ENCODE measurements at places on chromosomes 1 and 21. TPM values are rescaled to one million over a fixed set of nuclear protein-coding genes. Genes with fewer than 3 reads are reported as not detected.

Gene AGPAT3
- polyA plus RNA-seq: 25.5 TPM

- DNase-seq: no peak
Measured at GRCh38 chr1:206674236-206674635, 10.5 kb upstream of the MAPKAPK2 start.

DNA sequence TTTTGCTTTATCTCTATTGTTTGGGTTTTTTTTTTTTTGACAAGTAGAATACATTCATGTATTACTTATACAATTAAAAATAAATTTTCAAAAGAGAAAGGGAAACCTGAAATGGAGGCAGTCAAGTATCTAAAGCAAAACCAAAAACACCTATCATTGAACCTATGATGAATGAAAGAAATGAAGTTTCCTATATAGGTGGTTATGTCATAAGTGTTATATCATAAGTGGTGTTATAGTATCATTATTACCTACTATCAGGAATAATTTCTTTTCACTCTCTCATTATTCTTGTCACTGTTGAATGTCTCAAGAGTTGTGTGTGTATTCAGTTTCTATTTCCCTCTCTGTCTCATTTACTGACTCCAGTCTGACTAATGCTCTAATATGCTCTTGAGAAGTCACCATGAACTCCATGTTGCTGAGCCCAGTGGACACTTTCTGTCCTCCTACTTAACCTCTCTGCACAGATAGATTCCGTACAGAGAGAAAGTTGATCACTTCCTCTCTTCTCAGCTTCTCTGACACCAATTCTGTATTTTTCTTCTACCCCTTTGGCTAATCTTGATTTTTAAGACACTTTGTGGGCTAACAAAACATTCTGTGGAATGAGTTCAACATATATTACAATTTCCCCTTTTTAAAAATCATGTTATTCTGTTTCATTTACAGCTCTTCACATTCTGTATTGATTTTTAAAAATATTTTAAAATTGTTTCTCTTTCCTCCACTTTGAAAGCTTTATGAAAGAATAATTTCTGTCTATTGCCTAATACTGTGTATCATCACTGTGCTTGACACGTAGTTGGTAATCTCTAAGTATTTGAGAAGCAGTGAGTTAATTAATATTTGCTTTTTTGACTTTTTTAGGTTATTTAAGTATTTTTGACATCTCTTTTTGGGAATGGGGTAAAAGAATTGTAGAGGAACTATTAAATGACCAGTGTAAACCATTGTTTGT, 50.1 kb downstream of the RASAL2 start:
- DNase-seq: no peak

- no peak for DNase-seq
Measured at GRCh38 chr1:161082996-161083747, 6.2 kb downstream of the NECTIN4 start.

GRCh38 chr1:201633811-201634210, 94.9 kb downstream of the NAV1 start:
- DNase-seq: no peak

GRCh38 chr1:147833231-147833860, 69.2 kb upstream of the GJA8 start:
- no peak for DNase-seq

DNA sequence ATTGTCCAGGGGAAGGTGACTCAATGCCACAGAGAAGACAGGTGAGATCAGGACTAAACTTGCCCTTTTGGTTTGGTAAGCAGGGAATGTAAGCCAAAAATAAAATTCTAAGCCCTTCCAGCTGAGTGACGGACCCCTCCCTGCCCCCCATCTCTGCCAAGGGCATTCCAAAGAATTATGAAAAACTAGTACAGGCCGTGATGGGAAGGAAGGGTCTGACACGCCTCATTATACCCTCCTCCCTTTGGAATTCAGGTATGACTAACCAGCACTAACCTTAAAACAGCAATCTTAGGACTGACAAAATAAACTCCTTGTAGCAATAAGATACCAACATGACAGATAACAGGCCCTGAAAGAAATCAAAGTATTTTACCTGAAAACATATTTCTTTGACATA, 99.6 kb downstream of the GABPA start:
- no peak for DNase-seq
